ENCODE measurements at places on chromosomes 16 and 17.
A peak's percentile ranks its signal among the peaks of the same experiment; 100 is the strongest.

DNA sequence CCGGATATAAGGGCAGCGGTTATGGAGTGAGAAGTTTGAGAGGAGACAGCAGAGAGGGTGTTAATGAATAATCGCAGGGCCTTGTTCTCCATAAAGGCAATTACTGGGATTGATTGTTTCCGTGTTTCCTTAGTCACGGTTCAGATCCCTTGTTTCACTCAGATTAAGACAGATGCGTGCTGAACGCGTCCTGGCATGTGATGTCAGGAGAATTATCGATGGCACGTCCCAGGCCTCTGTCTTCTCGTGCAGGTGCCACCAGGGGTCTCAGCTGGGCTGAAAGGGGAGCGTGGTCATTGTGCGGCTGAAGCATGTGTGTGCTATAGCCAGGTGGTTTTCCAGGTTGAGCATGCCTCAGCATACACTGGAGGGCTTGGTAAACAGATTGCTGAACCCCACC lies 142.4 kb upstream of the NOL11 start:
- no peak for DNase-seq

- DNase-seq, result no peak
These were observed 93.7 kb downstream of the TBC1D16 start for GRCh38 chr17:79942011-79942405.

GRCh38 chr17:47332287-47332686 lies 8.5 kb downstream of the EFCAB13 start:
- DNase-seq, result no peak

GRCh38 chr17:15250135-15250860 lies 14.8 kb downstream of the PMP22 start:
- no peak for DNase-seq

DNA sequence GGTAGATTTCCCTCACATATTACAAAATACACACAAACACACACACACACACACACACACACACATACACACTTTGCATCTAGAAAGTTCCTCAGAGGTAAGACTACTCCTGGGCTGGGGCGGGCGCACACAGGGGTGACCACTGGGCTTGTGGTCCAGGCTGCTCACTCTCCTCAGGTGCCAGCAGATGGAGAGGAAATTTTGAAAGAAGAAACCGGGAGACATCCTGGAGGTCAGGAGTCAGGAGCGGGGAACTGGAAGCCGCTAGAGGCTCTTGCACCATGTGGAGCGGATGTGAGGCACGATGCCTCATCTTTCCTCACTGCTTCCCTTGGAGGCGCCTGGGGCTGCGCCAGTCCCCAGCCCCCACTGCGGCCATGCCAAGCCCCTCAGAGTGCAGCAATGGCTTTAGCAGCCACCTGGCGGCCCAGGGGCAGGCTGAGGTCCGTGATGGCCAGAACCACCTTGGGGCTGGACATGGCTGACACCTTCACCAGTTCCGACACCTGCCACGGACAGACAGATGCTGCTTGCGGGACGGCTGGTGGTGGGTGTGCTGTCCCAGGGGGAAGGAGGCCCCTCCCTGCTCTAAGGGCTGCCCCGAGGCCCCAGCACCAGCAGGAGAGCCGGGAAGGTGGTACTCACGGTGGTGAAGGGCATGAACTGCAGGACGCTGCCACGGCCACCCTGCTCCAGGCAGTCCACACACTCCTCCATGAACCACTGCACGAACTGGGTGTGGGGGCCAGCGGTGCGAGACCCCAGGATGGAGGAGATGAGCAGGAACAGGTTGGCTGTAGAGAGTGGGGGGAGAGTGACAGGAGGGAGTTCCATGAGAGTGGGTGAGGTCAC lies 4.1 kb downstream of the CSF3 start:
- no peak for DNase-seq

- DNase-seq, result no peak
These were observed 18.0 kb upstream of the NDRG4 start for GRCh38 chr16:58481931-58482330.

DNA sequence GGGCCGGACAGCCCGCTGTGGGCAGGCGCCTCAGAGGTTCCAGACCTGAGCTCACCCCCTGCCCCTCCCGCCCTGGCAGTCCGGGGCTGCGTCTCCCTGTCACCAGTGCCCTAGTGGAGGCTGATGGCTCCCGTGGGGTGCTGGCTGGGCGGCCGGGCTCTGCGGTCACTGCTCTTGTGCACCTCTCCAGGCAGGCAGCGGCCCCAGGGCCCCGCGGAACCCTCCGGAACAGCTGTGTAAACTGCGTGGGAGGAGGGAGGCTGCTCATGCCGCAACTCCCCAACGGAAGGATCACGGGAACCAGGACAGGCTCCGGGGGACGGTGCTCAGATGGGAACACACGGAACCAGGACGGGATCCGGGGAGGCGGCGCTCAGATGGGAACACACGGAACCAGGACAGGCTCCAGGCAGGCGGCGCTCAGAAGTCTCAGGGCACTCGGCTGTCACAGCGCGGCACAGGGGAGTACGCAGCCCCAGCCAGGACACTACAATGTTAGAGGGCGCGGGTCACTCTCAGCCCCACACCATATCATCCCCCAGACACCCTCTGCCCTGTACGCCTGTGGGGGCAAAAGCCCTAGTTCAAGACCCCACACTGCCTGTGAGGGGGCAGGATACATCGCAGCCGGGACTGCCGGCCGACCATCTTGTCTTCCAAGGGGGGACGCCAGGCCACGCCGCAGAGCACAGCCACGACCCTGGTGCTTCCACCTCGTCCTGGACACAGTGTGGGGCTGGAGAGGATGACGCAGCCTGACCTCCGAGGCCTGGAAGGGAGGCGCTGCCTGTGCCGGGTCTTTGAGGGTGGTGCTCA lies 74.0 kb upstream of the GNG13 start:
- DNase-seq, result no peak

DNA sequence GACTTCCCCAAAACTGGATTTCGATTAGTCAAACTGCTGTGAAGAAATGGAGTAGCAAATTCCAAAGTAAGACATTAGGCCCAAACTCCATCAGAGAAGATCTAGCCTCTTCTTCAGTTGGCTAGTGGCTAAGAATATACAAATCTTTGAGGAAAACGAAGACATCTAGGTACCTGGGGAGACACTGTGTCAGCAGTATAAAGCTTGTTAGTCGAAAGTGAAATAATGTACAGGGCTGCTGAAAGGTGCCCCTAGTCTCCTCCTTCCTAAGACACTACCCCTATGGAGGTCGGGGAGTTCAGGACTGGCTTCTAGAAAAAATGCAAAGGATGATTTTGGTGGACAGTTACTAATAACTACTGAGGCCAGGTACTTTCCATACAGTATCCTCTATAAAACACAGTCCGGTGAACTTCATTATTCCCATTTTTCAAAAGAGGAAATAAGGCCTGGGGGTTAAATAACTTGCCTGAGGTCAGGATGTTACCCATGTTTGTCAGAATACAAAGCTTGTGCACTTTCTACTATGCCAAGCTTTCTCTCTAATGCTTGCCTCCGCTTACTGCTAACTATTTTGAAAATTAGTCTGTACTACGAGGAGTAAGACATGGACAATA lies 15.0 kb downstream of the DNAJC7 start:
- no peak for DNase-seq

GRCh38 chr16:58485184-58485887 lies 14.6 kb upstream of the NDRG4 start:
- no peak for DNase-seq

DNA sequence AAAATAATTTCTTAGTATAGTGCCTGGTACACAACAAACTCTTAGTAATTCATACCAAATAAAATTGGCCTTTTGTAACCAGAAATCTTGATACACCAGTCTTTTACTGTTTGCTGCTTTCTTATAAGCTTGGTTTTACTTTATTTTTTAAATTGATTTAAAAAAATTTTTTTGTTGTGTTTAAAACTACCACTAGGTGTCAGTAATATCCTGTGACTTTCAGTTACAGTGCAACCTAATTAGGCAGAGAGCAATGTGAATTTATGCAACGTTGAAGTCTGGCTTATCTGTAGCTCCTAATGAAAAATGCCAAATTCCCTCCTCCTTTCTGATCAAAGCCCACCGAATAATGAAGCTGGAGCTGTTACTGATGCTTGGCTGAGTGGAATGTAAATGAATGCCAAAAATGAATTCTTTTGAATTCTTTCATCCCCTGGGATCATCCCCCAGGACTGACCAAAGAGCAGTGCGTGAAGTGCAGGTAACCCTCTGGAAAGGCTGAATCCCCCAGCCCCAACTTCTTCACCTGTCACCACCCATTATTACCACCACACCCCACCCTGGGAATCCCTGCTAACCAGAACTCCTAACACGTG lies 3.8 kb downstream of the ERCC4 start:
- peak; percentile 44 for DNase-seq

- no peak for DNase-seq
These were observed 3.3 kb upstream of the SLC25A10 start for GRCh38 chr17:81708739-81709185.

DNA sequence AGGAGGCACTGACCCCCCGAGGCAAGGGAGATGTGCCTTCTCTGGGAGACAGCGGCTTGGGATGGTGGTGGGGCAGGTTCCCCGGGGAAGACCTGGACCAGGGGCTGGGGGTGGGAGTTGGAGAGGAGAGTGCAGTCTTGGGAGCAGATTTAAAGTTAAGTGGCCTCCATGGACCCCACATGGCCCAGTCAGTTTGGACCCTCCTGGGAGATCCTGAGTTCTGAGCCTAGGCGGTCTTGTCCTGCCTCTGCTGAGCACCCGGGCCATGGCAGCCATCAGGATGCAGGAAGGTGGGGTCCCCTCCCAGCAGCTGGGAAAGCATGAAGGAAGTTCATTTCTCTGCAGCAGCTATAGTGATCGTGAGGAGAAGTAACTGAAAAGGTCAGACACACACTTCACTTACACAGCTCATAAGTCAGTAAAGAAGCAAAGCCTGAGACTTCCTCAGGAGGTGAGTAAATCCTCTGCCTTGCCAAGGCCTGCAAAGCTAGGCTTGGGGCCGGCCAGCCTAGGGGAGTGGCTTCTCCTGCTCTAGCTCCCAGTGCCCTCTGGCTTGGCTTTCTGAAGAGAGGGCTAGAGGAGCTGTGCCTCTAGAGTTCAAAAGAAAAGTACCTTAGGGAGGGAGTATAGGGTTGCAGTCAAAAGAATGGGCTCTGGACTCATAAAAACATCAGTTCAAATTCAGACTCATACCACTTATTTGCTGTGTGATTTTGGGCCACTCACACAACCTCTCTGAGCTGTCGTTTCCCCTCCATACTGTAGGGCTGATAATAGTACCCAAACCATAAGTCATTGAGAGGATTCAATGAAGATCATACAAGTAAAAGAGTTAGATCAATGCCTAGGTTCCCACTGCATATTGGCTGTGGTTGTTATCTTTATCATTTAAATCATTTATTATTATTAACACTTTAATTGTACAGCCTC lies 31.0 kb upstream of the C16orf78 start:
- DNase-seq, result no peak

GRCh38 chr16:50712560-50712898 lies 19.1 kb downstream of the NOD2 start:
- no peak for DNase-seq

DNA sequence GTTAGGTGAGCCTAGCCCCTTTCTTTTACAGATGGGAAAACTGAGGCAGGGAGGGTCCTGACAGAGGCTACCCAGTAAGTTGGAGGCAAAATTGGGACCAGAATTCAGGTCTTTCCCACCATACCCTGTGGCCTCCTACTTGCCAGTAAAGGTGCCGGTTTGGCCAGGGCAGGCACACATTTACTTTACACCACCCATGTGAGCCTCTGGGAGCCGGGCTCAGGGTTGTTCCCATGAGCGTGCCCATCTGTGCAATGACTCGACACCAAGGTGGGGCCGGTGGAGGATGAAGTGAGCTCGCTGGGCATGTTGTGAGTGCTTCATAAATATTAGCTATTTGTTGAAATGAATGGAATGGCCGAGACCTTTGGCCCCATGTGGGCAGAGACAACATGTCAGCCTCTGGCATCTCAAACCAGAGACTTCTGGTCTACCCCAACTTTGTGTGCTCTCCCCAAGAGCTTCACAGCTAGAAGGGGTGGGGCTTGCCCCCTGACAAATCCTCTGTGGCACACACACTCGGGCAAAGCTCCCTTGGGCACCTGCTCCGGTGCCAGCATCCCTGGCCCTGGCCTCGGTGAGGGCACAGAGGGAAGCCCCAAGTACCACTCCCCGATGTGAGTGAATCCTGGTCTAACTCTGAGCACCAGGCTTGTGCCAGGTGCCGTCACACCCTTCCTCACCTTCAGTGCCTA lies 60.1 kb downstream of the SRCIN1 start:
- DNase-seq, result no peak

DNA sequence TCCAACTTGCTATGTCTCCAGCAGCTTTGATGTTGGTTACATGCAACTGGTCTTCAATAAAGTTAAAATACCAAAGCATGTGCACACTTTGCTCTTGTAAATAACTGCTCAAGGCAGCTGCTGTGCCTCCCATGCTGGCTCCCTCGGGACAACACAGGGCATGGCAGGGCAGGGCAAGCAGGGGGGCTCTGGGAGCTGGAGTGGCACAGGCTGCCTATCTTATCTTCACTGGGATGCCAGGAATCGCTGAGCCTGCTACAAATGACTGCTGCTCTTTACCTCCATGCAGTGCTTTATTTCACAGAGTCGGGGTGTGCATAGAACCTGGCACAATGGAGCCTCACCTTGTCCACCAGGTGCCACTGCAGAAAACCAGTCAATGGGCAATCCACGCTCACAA lies 21.8 kb downstream of the PEMT start:
- DNase-seq, result no peak

DNA sequence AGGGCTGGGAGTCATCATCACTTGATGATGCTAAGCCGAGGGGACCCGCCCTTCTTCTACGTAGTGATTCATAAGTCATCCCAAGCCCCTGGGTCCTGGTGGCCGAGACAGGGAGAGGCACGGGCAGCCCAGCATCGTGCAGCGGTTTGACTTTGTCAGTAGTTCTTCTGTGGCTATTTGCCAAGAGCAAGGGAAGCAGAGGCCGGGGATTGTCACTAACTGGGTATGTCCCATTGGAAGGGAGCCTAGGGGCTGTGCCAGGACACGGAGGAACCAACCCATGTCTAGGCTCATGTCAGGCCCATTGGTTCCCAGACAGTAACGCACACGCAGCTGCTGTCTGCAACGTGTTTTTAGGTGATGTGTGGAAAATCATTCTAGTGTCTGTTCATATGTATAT lies 58.5 kb downstream of the ATP2C2 start:
- DNase-seq, result no peak

DNA sequence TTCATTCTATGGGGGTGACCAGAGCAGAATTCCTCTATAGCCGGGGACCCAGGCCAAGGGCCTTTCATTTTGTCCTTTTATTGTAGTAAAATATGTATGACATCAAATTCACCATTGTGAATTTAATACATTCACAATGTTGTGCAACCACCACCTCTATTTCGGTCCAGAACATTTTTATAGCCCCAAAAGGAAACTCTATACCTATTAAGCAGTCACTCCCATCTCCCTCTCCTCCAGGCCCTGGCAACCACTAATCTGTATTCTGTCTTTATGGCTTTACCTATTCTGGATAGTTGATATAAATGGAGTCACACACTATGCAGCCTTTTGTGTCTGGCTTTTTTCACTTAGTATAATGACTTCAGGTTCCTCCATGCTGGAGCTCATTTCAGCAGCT lies 9.7 kb upstream of the TNS4 start:
- DNase-seq, result no peak

DNA sequence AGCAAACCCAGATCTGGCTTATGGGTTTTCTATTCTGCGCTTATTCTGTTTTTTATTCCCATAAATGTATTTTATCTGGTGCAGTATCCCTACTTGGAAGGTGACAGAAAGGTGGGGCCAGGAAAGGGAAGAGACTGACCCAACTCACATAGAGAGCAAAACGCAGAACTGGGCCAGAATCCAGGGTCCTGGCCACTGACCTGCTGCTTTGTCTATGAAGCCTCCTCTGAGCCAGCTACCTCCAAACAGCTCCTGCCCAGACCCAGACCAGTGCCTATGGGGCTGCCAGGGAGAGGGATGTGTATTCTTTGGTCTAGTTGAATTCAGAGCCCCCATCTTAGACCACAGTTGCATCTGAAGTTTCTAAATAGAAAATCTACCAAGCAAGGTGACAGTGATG lies 36.4 kb upstream of the CES5A start:
- DNase-seq, result no peak

Data from Ammon's horn (tissue), 1 donor.